Activated CD8-positive, alpha-beta memory T cell treated with anti-CD3 and anti-CD28 coated beads, Interleukin-2, amount 50 U/mL, for 4 hours (primary cell): ENCODE measurements at places on chromosomes 6 and 20.

DNA sequence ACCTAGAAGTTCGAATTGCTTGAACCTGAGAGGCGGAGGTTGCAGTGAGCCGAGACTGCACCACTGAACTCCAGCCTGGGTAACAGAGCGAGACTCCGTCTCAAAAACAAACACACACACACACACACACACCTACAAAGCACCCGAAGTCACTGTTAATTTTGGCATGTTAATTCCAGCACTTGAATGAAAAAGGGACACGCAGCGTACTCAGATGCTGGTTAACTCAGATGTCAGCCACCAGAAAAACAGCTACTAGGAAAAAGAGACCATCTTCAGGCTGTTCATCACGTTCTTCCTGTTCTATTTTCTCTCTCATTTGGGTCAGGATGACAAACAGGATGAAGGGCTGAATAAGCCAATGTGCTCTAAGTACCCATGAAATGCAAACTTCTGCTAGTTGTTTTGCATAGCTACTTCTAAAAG is 46.9 kb downstream of the BLOC1S5 start:
- DNase-seq, result no peak

- no peak for DNase-seq
Measured at GRCh38 chr20:44990425-44990824, 24.1 kb downstream of the STK4 start.

DNA sequence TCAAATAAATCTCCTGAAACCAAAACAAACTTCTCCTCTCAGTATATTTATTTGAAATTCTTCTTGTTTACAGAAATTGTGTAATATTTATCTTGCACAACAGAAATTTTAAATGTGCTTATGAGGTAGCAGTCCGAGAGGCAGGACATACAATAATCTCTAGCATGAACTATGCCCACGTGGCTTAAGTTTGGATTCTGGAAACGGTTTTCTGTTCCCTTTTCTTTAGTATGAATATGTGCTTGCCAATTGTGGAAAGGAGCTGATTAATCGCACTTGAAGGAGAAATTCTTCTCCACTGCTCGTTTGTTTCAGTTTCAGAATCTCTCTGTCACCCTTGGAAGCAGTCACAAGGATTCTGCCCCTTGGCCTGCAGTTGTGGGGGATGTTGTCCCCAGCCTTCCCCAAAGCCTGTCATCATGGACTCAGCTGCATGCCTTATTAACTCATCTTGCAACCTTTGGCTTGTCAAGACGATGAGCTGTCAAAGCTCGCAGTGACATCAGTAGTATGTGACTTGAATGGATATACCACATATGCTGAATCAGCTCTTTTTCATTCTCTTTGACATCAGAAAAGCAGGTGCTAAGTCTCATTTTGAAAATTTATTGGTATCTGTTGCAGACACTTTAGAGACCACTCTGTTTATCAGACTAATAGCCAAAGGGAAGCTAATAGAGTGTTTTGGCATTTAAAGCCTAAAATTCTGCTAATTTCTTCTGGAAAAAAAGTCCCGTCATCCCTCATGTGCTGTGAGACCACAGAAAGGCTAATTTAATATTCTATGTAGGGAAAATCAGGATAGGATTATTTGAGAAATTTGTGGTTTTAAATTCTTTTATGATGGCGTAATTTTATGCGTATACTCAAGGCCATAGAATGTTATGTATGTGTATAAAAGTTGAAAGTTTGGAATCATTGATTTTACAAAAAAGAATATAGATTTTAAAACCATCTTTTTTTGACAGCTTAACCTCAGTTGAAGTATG is 186.8 kb downstream of the ARID1B start:
- no peak for DNase-seq

GRCh38 chr6:28789553-28790083 is 134.2 kb downstream of the TRIM27 start:
- DNase-seq, result no peak

GRCh38 chr6:127291495-127291894 is 24.8 kb downstream of the RNF146 start:
- DNase-seq, result no peak

DNA sequence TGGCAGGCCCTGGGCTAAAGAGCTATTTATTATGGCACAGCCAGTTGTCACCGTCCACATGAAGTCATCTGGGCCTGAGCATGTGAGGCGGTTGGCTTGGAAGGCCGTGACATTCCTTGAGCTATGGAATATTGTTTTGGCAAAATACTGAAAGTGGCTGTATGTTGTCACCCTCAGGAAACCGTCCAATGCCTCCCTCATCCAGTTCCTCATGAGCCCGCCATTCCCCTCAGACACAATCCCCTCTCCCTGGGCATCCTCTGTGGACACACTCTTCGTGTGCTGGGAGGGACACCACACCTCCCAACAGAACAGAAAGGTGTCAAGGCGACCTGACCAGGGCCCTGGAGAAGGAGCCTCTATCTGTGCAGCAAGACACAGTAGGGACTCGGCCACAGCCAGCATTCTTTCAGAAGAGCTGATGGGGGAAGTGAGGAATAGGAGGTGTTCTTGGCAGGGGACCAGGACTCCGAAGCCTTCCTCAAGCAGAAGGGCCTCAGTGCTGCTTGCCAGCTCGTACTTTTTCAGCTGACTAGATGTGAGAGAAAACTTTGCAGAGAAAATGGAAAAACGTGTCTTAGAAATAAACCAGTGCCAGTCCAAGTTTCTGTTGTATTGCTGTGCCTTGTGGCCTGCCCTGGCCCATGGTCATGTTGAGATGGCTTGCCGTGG is 120.5 kb downstream of the SOD2 start:
- no peak for DNase-seq

GRCh38 chr6:83867527-83868161 is 8.2 kb downstream of the CYB5R4 start:
- DNase-seq, result no peak

GRCh38 chr6:159020011-159020410 is 20.0 kb upstream of the RSPH3 start:
- no peak for DNase-seq

GRCh38 chr20:6492271-6493055 is 275.0 kb upstream of the BMP2 start:
- DNase-seq, result no peak

DNA sequence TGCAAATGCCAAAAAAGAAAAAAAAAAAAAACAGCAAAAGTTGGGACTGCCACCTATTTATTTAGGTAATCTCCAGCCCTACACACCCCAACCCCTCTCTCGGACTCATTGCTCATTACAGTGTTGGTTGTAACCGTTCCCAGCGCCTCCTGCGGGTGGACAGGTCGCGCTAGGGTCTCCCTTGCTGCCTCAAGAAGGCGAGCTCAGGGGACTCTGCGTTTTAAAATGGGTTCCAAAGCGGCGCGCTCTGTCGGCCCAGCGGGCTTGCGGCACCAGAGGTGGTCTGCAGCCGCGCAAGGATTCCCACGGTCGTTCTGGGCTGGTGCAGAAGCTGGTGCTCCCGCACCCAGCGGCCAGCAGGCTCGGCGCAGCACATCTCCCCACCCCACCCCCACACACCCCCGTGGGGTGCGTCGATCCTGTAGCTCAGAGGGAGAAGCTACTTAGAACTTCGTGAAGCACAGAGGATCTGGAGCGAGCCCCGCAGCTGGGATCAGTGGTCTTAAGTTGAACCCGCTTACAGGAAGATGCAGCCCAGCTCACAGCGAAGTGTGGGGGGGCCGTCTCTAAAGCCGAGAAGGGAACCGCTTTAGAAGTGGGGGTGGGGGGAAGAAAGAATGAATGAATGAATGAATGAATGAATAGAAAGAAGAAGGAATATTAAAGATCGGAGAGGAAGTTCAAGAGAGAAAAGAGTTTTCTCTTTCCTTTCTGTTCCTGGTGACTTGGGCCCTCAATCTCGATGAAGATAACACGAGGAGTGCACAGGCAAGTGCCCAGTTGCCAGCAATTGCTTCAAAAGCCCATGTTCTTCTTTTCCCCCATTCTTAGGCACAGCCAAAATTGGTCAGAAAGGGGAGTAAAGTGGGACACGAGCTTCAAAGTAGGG is 780 bp downstream of the TFAP2A start:
- DNase-seq, result no peak

GRCh38 chr6:144844596-144844995 is 559.5 kb downstream of the UTRN start:
- no peak for DNase-seq

GRCh38 chr6:151497905-151498304 is 4.1 kb downstream of the CCDC170 start:
- no peak for DNase-seq

DNA sequence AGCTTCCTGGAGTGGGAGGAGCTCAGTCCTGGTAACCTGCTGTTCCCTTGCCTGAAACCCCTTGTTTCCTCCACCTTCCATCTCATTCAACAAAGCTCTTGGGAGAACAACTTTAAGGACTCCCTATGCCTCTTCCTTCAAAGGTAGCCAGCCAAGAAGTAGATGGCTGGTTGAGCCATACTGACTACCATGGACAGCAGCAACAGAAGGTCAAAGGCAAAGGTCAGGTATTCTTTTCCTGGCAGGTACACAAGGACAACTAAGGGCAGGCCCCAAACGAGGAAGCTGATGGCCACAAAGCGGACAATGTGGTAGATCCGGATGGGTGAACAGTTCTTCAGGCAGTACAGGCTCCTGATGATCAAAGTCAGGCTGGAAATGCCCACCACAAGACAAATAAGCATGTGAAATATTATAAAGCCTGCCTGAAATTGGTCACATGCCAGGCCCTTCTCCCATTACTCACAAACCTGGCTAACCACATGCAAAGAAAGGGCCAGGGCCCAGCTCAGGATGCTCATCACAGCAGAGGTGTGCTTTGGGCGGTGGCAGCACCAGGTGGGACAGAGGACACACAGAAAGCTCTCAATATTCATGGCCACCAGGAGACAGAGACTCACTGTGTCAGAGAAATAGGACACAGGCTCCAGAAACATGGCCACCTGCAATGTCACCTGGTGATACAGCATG is 21.7 kb downstream of the UBD start:
- DNase-seq, result no peak

DNA sequence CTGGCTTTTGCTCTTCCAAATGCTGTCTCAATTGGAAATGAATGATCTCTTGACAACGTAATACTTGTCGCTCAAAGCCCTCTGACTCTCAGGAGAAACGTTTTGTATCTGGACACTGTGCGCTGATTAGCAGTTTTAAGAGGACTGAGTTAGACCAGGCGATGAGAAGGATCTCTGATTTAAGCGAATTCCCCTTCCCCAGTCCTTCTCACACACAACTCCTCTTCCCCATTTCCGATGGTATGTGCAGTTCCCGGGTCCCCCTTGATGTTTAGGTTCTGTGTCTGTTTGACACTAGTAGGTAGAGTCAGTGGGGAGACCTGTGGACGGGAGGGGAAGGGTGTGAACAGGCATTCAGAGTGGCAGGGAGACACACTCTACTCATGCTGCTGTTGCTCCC is 2.5 kb downstream of the ZDHHC14 start:
- no peak for DNase-seq

GRCh38 chr20:48195121-48195870 is 410.0 kb upstream of the SULF2 start:
- no peak for DNase-seq

DNA sequence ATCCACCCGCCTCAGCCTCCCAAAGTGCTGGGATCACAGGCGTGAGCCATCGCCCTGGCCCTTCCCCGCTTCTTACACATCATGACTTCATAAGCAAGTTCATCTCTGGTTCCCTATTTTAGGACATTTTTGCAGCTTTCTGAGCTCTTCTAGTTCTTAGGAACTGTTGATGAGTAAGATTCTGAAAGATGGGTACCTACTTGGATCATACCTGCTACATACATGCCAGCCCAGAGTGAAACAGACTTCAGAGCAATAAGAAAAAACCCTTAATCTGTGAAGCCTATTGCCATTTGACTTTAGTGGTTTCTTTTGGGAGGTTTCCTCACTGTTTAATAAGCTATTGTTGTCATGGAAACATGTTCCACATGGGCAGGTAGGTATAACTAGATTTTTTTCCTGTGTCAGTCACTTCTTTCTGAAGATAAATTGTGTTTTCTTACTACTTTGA is 27.9 kb upstream of the TMEM217 start:
- no peak for DNase-seq

DNA sequence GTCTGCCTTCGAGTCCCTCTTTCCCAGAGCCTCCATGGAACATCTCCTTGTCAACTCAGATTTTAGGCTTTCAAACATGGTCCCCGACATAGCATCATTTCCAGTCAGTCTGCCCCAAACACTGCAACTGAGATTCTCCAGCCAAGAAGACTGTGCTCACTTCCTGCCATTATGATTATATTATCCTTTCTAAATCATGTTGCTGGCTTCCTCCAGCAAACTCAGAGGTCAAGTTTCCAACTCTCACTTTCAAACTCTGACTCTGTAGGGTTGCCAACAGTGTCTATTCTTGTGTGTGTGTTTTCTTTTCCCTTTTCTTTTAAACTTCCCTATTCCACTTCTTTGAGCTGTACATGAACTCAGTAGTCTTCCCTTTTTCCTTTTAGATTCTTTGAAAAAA is 61.2 kb upstream of the TRAF3IP2 start:
- DNase-seq, result no peak

- DNase-seq, result no peak
Measured at GRCh38 chr6:6580225-6580856, 8.2 kb upstream of the LY86 start.

DNA sequence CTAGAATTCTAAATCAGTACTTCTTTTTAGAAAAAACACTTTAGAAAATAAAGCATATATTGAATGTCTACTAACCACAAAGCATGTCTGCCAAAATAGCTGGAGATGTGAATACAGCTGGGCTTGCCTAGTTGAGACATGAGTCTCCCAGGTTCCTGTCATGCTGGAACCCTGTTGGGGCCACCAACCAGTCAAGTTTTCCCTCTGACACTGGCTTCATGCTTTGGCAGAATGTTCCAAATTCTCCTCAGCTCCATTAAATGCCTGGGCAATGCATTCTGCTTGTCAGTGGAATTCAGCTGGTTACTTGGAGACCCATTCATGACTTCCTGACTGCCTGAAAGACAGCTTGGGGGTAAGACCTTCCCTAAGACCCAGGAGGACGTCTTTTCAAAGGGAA is 87.2 kb downstream of the PRND start:
- no peak for DNase-seq

DNA sequence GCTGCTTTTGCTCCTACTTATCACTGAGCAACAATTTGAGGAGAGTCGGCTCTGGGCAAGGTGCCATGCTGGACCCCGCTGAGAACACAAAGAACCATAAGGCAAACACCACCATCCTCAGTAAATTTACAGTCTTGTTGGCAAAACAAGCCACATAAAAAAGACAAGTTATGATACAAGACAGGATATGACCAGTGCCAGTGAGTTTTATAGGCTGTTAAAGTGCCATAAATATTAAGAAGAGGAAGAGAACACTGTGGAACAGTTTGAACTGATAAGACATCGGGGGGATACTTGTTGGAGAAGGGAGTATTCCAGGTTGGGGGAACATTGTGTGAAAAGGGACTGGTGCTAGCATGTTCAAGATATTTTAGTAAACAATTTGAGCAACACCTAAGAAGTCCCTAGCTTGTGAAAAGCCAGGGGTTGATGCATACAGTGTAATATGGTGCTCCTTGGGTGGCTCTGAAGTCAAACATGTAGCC is 25.3 kb upstream of the RIPOR2 start:
- DNase-seq, result no peak

GRCh38 chr6:161359618-161359945 is 85.7 kb upstream of the AGPAT4 start:
- no peak for DNase-seq

- no peak for DNase-seq
Measured at GRCh38 chr6:52233975-52234823, 10.1 kb downstream of the IL17F start.
